SK-N-SH (cell line): ENCODE measurements at places on chromosomes 5 and 9.

GRCh38 chr5:121189342-121190305 lies 662.1 kb upstream of the FTMT start:
- DNase-seq: peak; percentile 6
- no peak overlapping the region for H3K27ac ChIP-seq
- H3K27me3 ChIP-seq: no peaks in the 10 kb centered on the region
- no peaks in the 10 kb centered on the region for H3K4me1 ChIP-seq

- H3K4me3 ChIP-seq: no peak overlapping the region
- no peaks in the 10 kb centered on the region for H3K4me1 ChIP-seq
- no peaks in the 10 kb centered on the region for H3K36me3 ChIP-seq
- no peak overlapping the region for H3K27ac ChIP-seq
These were observed 452.9 kb downstream of the CSNK1G3 start for GRCh38 chr5:123964884-123965283.

GRCh38 chr5:152855441-152855840 lies 450.4 kb upstream of the NMUR2 start:
- H3K27ac ChIP-seq: no peak overlapping the region
- H3K36me3 ChIP-seq: no peaks in the 10 kb centered on the region
- DNase-seq: no peak
- no peaks in the 10 kb centered on the region for H3K4me1 ChIP-seq
- H3K27me3 ChIP-seq: no peaks in the 10 kb centered on the region
- H3K4me3 ChIP-seq: no peak overlapping the region

- no peak overlapping the region for H3K4me3 ChIP-seq
- H3K36me3 ChIP-seq: no peaks in the 10 kb centered on the region
- H3K27me3 ChIP-seq: no peaks in the 10 kb centered on the region
These were observed 72.7 kb downstream of the KCNN2 start for GRCh38 chr5:114434396-114435219.

DNA sequence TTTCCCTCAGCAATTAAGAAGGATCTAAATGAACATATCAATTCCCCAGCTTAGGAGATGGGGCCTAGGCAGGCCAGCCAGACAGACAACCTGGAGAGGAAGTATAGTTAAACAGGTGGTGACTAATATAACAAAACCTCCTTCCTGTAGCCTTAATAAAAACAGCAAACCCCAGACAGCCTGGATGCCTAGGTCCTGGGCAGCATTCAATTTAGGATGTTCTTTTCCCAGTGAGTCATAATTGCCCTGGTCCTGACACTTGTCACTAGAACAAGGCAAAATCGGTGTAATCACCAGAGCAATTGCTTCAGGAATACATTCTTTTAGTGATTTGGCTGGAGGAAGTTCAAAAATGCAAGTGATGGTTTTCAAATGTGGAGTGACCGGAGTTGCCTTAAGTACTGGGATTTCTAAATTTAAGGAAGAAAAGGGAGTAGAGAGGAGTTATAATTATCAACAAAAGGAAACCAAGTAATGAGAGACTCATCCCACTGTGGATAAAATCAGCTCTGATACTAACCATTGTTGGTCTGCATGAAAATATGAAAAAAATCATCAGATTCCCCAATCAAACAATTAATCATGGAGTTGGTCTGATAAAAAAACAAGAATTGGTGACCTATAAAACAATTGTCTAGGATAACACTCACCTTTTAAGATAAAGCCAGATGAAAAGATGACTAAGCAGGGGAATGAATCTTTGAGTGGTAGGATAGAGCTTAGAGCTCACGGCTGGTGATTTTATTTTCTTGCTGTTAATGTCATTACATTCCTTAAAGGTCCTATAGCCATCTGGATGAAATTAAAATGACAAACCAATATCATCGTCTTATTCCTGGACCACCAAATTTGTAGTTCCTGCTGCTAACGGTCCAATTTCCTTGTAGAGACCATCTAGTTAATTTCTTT lies 39.0 kb upstream of the TARS1 start:
- H3K4me3 ChIP-seq: peak overlapping the region; percentile 26
- no peaks in the 10 kb centered on the region for H3K36me3 ChIP-seq
- H3K27me3 ChIP-seq: no peaks in the 10 kb centered on the region
- H3K4me1 ChIP-seq: peaks cover 11% of the 10 kb centered on the region; the same call in 1 of the 2 replicates

DNA sequence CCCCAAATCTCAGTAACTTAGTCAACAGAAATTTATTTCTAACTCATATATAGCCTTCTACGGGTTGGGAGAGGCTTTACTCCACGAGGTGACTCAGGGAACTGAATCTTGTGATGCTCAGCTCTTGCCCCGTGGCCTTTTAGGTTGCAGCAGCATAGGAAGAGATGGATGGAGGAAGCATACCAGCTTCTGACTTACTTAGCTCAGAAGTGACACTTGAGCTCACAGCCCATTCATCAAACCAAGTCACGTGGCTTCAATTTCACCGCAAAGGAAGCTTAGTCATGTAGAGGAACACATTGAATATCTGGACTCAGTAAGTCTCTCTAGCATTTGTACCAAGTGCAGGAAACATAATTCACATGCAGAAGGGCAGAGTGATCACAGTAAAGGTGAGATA lies 124.1 kb upstream of the KCNN2 start:
- H3K4me3 ChIP-seq: no peak overlapping the region
- no peak overlapping the region for H3K27ac ChIP-seq
- H3K36me3 ChIP-seq: no peaks in the 10 kb centered on the region
- H3K27me3 ChIP-seq: no peaks in the 10 kb centered on the region

DNA sequence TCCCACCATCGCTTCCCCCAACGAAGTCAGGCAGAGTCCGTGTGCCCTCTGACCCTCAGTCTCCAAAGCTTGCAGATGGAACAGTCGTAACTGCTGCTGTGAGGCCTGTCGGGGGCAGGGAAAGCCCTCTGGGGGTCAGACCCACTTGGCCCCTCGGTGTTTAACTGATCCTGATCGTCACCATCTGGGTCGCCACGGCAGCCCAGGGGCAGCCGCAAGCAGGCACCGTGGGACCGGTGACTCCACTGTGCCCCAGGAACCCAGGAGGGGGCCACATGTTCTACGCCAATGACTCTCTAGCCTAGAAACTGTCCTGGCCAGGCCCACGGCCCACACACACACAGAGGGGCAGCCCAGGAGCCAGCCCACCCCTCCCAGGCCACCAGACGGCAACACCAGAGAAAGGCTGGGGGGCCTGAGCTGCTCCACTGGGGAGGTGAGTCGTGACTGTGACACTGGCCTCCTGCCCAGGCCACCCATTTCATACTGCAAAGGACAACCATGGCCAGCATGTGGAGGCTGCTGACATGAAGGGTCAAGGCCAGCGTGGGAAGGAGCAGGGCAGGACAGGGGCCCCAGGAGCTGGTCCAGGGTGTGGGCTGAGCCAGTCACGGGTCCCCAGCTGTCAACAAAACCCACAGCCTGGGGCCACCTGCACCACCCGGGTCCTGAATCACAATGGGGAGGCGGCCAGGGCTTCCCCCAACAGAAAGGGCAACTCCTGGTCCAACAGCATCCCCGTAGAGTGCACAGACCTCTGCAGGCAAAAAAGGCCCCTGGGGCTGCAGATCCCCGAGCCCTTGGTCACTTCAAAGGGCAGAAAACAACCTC lies 20.8 kb downstream of the VAV2 start:
- no peaks in the 10 kb centered on the region for H3K36me3 ChIP-seq
- H3K4me1 ChIP-seq: peaks cover 59% of the 10 kb centered on the region; the same call in 1 of the 2 replicates
- H3K27ac ChIP-seq: peak overlapping the region; percentile 62; the same call in 1 of the 2 replicates
- H3K27me3 ChIP-seq: no peaks in the 10 kb centered on the region
- peak; percentile 68 for DNase-seq
- no peak overlapping the region for H3K4me3 ChIP-seq

GRCh38 chr5:170903075-170903474 lies 41.3 kb downstream of the RANBP17 start:
- no peak overlapping the region for H3K27ac ChIP-seq
- H3K4me3 ChIP-seq: no peak overlapping the region
- H3K4me1 ChIP-seq: no peaks in the 10 kb centered on the region
- DNase-seq: no peak
- H3K36me3 ChIP-seq: peaks cover 6% of the 10 kb centered on the region
- H3K27me3 ChIP-seq: no peaks in the 10 kb centered on the region

DNA sequence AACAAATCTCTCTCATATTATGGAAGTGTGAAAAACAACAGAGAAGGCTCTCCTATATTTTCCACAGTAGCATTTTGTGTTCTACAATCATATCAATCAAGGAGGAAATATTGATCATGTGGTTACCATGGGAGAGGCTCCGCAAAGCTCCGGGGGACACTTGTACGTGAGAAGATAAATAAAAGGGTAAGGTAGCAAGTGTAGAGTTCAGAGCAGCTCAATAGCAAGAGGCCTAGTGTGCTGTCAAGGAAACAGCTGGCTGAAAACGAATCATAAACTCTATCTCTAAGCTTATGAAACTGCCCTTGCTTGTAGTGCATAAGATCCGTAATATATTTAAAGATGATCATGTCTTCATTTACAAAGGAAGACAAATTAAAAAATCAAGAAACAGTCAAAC lies 57.5 kb downstream of the CDH18 start:
- no peaks in the 10 kb centered on the region for H3K36me3 ChIP-seq
- no peak overlapping the region for H3K4me3 ChIP-seq
- DNase-seq: no peak
- H3K27ac ChIP-seq: no peak overlapping the region
- peaks cover 3% of the 10 kb centered on the region for H3K4me1 ChIP-seq

- H3K27me3 ChIP-seq: no peaks in the 10 kb centered on the region
- peaks cover 14% of the 10 kb centered on the region for H3K36me3 ChIP-seq
- H3K27ac ChIP-seq: no peak overlapping the region
- H3K4me1 ChIP-seq: no peaks in the 10 kb centered on the region
- H3K4me3 ChIP-seq: no peak overlapping the region
These were observed 1.7 kb upstream of the TMEM267 start for GRCh38 chr5:43485406-43485805.

GRCh38 chr9:92979283-92980056 lies 32.1 kb downstream of the FGD3 start:
- H3K36me3 ChIP-seq: no peaks in the 10 kb centered on the region
- DNase-seq: no peak
- no peak overlapping the region for H3K4me3 ChIP-seq
- no peak overlapping the region for H3K27ac ChIP-seq
- no peaks in the 10 kb centered on the region for H3K27me3 ChIP-seq
- no peaks in the 10 kb centered on the region; the same call in 1 of the 2 replicates for H3K4me1 ChIP-seq

GRCh38 chr9:134163371-134164196 lies 780 bp downstream of the RNU6ATAC start:
- H3K27me3 ChIP-seq: no peaks in the 10 kb centered on the region
- H3K4me1 ChIP-seq: no peaks in the 10 kb centered on the region; the same call in 1 of the 2 replicates
- H3K4me3 ChIP-seq: no peak overlapping the region
- no peak overlapping the region; the same call in 1 of the 2 replicates for H3K27ac ChIP-seq

- H3K36me3 ChIP-seq: no peaks in the 10 kb centered on the region
- no peak overlapping the region for H3K4me3 ChIP-seq
- no peaks in the 10 kb centered on the region for H3K4me1 ChIP-seq
- H3K27me3 ChIP-seq: no peaks in the 10 kb centered on the region
- H3K27ac ChIP-seq: no peak overlapping the region
These were observed 1471.1 kb upstream of the ACO1 start for GRCh38 chr9:30913331-30913730.

DNA sequence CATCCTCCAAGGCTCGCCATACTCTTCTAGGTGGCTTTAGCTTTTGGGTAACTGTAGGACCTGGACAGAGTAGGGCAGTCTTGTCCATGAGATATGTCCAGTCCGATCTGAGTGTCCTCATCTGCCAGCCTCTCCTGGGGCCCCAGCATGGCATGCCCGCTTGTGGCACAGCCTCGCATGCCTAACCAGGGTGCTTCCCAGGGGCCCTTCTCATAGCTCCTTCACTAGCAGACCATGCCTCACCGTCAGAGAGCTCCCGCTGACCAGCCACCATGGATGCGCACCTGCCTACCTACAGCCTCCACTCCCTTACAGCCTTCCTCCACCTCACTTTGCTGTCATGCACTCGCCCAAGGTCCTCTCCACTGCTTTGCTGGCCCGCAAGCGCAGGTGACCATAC lies 60.6 kb upstream of the FNIP1 start:
- no peak for DNase-seq
- H3K27ac ChIP-seq: no peak overlapping the region
- H3K27me3 ChIP-seq: no peaks in the 10 kb centered on the region
- no peaks in the 10 kb centered on the region for H3K4me1 ChIP-seq

DNA sequence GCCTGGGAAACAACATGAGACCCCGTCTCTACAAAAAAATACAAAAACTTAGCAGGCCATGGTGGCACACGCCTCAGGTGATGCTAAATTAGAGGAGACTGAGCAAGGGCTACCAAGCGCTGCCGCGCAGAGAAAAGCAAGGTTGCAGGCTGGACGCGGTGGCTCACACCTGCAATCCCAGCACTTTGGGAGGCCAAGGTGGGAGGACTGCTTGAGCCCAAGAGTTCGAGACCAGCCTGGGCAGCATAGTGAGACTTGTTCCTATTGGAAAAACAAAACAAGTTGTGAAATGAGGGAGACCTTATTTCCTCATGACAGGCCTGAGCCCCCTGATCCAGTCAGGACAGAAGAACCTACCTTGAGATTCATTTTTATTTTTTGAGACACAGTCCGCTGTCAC lies 11.5 kb downstream of the RNF44 start:
- H3K4me1 ChIP-seq: peaks cover 5% of the 10 kb centered on the region; the same call in 1 of the 2 replicates
- no peak overlapping the region for H3K4me3 ChIP-seq
- DNase-seq: no peak
- no peak overlapping the region for H3K27ac ChIP-seq

DNA sequence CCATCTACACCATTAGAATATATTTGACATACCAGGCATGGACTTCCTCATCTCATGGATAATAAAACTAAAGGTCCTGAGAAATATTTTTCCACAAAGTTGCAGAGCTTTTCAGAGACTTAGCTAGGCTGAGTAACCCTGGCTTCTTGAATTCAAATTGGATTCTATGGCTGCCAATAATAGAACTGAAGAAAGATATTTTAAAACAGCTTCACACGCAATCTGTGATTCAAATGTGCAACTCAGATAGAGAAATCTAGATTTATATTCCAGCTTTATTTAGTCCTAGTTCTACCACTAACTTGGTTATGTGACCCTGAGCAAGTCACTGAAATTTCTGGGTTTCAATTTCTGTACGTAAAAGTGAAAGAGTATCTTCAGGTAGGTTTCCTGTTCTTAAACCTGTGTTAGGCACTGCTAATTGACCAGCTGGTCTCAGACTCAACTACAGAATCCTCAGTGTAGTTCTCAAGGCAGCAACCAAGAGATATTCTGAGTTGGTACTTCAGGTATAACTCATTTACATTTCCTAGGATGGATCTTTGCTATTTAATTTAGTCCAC lies 235.3 kb downstream of the GABRB2 start:
- no peaks in the 10 kb centered on the region for H3K27me3 ChIP-seq
- DNase-seq: no peak
- H3K36me3 ChIP-seq: no peaks in the 10 kb centered on the region
